ENCODE measurements at places on chromosomes 11 and 22. TPM values are rescaled to one million over a fixed set of nuclear protein-coding genes. Genes with fewer than 3 reads are reported as not detected.
A peak's percentile ranks its signal among the peaks of the same experiment; 100 is the strongest.

DNA sequence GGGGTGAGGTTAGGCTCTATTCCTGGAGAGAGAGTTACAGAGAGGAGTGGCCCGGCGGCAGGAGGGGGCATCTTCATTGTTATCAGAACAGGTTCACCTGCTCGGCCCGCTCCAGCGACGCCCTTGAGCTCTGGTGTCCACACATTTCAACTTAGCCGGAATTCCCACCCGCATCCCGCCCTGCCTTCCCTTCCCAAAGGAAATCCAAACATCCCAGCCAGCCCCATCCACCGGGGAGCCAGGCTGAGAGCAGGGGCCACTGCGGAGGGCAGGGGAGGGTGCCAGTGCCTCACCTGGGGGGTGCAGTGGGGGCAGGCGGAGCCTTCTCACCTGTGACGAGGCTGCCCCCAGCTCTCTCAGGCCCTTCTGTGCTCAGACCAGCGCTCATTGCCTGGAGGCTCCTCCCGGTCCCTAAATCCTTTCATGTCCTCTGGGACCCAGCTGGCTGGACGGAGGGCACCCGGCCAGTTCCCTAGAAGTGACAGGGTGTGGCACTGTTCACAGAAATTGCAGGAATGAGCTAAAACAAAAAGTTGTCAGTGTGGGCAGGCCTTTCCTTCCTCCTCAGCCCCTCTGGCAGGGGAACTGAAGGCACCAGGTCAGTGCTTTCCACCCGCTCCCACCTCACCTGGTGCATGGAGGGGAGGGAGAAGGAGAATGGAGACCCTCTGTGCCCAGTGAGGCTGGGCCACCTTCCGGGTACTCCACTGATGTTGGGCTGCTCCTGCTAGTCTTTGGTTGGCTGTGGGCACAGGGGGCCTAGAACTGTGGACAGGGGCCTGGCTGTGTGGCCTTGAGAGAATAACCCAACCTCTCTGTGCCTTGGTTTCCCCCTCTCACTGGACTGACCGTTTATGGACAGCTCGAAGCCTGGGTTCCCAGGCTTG, 2.2 kb upstream of the MRGPRG start:
- DNase-seq, result no peak

GRCh38 chr11:102414559-102414958, 38.0 kb downstream of the TMEM123 start:
- no peak for DNase-seq

DNA sequence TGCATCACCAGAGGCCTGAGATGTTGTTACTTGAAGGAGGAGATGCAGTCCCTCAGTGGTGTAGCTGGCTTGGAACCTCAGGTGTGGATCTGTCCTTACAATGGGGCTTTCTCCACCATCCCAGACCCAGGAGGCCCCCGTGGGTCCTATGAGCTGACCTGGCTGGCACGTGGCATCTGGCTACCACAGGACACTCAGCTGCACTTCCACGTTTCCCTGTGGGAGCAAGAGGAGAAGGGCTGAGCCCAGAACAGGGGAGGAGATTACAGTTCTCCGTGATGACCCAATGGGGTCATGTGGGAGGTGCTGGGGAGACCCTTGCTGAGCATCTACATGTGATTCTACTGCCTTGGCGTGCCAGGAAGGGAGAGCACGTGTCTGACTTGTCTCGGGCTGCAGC, 1448.4 kb downstream of the TBC1D22A start:
- no peak for DNase-seq

- DNase-seq, result peak; percentile 7
Measured at GRCh38 chr11:8258289-8258688, 5.4 kb downstream of the LMO1 start.

DNA sequence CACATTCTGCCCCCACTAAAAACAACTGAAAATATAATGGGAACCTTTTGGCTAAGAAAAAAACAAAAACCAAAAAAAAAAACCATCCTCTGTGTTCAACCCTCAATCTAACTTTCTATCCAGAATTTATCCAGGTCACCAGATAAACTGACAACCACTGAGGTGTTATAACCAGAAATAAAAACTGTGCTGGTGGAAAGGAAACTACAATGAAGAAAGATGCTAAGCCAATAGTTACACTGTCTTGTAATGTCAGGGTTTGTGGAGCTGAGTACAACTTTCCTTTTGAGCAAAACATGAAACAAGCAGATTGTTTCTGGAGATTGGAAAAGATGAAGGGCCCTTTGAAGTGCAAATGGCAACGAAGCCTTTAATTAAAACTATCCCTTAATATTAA, 50.8 kb downstream of the PRDM10 start:
- DNase-seq, result no peak

- no peak for DNase-seq
Measured at GRCh38 chr11:94100253-94100652, 28.4 kb upstream of the PANX1 start.

DNA sequence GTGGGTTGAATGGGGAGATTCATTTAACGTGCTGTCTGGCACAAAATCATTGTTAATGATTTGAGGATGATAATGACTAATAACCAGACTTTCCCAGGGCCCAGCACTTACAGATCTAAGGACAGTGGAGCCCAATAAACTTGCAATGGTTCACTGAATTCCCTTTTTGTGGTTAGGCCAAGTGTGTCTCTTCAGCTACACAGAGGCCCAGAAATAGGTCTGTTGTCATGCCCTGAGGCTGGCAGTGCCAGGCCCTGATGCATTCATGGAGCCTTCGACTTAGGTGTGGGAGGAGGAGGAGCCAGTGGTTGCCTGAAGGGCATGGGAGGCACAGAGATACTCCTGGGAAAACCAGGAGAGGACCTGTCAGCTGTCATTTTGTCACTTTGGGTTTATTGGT, 56.1 kb downstream of the KIAA1671 start:
- DNase-seq, result no peak

DNA sequence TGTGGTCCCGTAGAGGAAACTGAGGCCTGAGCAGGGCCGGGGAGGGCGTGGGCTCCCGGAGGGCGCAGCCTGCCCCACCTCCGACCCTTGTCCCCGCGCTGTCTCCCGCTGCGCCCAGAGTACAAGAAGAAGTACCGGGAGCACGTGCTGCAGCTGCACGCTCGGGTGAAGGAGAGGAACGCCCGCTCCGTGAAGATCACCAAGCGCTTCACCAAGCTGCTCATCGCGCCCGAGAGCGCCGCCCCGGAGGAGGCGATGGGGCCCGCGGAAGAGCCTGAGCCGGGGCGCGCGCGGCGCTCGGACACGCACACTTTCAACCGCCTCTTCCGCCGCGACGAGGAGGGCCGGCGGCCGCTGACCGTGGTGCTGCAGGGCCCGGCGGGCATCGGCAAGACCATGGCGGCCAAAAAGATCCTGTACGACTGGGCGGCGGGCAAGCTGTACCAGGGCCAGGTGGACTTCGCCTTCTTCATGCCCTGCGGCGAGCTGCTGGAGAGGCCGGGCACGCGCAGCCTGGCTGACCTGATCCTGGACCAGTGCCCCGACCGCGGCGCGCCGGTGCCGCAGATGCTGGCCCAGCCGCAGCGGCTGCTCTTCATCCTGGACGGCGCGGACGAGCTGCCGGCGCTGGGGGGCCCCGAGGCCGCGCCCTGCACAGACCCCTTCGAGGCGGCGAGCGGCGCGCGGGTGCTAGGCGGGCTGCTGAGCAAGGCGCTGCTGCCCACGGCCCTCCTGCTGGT, 1.9 kb downstream of the NLRP6 start:
- no peak for DNase-seq

DNA sequence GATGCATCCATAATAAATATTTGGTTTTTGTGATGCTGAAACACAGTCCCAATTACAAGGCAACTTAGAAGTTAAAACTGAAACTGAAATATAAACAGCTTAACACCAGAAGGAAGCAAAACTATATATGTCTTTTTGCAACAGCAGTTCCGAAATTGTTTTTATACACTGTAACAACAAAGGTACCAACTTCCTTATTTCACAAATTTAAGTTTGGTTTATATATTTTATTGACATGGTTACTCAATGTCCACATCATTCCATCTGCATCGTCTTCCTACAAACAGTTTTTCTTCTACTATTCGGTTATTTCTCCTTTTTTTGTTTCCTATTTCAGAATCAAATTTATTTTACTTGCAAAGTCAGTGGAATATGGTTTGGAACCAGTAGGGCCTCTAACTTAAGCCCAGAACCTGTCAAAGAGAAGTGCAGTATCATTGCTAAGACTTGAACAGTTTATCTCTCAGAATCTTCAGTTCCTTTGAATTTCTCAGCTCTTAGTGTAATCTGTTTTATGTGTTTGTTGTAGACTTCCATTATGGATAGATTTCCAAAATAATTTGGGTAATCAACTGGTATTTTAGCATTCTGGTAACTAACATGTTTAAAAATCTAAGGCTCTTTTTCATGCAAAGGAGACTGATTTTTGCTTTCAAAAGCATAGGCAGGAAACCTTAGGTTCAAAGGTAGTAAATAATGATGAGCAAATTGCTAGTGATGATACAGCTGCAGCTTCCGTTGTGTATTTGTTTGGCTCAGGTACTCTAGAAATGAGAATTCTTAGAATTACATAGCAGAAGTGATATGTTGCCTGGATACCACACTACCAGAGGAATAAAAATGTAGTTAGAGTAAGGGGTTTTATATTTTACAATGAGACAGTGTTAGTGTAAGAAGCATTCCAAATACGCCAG, 8.2 kb upstream of the HSPA8 start:
- DNase-seq, result no peak

DNA sequence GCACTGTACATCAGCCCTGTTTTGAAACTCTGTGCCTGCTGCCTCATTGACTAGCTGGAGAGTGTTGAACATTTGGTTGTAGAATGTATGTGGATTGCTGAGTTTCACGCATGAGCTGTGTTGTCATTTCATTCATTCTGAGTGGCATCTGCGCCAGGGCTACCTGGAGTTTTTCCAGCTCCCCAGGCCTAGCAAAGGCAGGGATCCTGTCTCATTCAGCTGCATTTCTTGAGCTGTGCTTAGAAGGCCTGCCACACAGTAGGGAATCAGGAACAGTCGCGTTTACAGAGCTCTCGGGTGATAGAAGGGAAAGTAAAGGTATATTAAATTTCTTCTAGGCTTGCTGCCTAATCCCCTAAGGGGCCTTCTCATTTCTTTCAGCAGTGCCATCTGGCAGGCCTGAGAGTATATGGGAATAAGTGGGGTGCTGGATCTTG, 44.3 kb downstream of the PTPRJ start:
- DNase-seq, result no peak

DRD2 gene
- total RNA-seq, result 3.3 TPM

GALNT18 gene
- total RNA-seq, result 4.0 TPM

PGR gene
- total RNA-seq, result not detected

DNA sequence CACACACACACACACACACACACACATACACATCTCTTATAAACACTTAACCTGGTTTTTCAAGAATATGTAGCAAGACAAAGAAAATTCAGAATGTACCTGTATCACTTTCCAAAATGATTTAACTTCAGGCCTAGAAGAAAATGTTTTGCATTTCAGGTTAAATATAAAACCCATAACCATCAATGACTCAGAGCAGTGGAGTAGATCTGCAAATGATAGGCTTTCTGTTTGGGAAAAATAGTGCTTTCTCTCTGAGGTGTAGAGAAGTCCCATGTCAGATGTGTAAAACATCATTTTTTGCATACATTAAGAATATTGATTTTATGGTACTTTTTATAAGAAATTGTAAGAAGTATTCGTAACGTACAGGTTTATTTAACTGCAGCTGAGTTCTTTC, 116.9 kb downstream of the STK33 start:
- DNase-seq, result no peak

GAL3ST1 gene
- not detected for total RNA-seq

DNA sequence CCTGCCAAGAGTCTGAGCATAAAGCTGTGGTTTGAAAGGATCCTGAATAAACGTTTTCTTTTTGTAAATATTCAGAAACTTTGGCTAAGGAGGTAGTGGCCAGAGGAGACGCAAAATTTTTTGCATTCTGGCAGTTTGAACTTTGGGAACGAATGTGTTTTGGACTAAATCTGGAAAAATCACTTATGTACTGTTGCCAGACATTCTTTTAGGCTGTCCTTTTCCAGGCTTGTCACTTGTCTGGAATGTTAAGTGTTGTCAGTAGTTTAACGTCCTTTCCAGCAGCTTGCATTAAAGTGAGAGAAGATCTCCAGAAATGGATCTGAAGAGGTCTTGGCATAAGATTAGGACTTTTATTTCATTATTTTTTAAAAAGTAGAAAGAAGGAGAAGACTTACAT, 18.5 kb downstream of the SPECC1L start:
- peak; percentile 77 for DNase-seq

DNA sequence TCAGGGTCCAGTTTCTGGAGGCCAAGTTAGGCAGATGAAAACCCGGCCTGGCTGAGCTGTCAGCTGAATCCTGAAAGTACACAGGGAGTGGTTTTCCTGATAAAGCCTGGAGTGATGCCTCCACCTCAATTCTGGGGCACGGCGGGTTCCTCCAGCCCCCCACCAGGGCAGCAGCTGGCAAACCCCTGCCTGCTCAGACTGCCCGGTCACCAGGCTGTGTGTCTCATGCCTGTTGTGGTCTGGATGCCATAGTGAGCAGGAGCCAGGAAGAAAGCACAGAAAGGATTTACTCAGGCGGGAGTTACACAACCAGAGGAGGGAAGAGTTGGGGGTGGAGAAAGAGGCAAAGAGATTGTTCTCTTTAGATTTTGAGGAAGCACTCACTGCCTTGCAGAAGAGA, 119.9 kb upstream of the RASSF10 start:
- DNase-seq, result peak; percentile 96

GRCh38 chr11:110092515-110093406, at the start of gene ZC3H12C:
Gene ZC3H12C (plus strand): TSS chr11:110093392. CDS start chr11:110093412, 20 bp downstream.
- peak; percentile 88 for DNase-seq

- DNase-seq, result peak; percentile 54
Measured at GRCh38 chr11:17734418-17734911, at the start of gene KCNC1. Gene KCNC1 (plus strand): TSS chr11:17734781. CDS start chr11:17736003, 1,222 bp downstream.

GRCh38 chr11:18958221-18958910, 19.2 kb upstream of the MRGPRX1 start:
- no peak for DNase-seq

DNA sequence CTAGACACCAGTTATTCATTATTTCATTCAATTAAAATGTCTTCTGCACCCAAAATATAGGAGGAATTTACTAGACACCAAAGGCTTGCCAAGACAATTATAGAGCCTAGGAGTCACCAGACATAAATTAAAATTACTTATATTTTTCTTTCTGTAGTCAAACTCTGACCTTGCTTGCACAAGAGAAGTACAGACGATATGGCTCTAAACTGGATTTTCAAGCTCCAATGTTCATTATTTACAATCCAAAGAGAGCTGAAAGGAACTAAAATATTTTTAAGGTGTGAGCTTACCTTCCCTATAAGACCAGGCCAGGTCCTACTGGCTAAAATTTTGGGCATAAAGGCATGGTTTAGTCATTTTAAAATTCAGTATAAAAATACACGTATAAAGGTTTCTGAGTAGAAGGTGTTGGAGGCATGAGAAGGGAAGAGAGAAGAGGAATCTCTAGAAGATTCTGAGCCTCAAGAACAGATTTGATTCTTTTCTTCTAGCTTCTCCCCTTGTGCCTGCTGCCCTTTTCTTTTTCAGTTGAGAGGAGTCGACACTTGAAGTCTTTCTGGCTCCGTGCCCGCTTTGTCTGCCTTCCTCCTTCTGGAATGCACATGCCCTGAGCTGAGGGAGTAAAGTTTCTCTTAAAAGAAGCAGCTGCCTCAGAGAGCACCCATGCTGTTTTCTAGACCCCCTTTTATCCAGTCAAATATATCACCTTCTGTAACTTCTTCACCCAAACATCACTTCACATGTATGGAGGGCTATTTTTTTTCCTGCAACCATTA, 13.5 kb downstream of the C11orf97 start:
- DNase-seq, result peak; percentile 78

PHF21B gene
- 0.98 TPM for total RNA-seq

GRCh38 chr11:61080986-61081590, 21.2 kb upstream of the CD5 start:
- no peak for DNase-seq

GRCh38 chr22:50184902-50185374, 775 bp upstream of the TRABD start:
- no peak for DNase-seq

- DNase-seq, result no peak
Measured at GRCh38 chr11:15636521-15637089, 521.9 kb downstream of the INSC start.
